ENCODE measurements at places on chromosomes 11 and 22.

DNA sequence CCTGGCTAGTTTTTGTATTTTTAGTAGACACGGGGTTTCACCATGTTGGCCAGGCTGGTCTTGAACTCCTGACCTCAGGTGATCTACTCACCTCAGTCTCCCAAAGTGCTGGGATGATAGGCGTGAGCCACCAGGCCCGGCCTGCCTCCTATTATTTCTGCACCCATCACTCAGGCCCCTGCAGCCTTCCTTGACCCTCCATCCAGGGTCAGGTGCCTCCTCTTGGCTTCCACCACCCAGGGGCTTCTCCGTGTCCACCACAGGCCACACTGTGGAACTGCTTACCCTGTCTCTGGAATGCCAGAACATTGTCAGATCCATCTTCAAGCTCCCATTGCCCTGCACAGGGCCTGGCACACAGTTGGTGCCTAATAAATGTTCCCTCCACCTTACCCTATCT, 75.4 kb upstream of the RTL6 start:
- peaks cover 32% of the 10 kb centered on the region for H3K27me3 ChIP-seq
- no peak overlapping the region for H3K4me3 ChIP-seq
- H3K36me3 ChIP-seq, result peaks cover 6% of the 10 kb centered on the region
- H3K27ac ChIP-seq, result no peak overlapping the region
- DNase-seq, result no peak

DNA sequence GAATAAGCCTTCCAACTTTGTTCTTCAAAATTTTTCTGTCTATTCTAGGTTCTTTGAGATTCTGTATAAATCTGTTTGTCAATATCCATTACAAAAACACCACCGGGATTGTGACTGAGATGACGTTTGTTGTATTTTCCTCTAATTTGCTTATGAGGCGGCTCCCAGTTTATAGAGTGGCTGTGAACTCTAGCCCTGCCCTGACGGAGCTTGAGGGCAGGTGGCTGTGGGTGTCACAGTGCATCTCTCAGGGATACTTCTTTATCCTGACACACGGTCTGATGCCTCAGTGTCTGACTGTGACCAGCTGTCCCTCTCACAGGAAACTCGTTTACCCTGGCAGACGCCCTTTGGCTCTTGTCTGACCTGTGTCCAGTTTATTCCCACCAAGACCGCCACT, 53.7 kb upstream of the ATXN10 start:
- no peaks in the 10 kb centered on the region for H3K4me1 ChIP-seq
- H3K27ac ChIP-seq, result no peak overlapping the region
- DNase-seq, result no peak
- no peaks in the 10 kb centered on the region for H3K36me3 ChIP-seq
- no peaks in the 10 kb centered on the region for H3K27me3 ChIP-seq
- H3K4me3 ChIP-seq, result no peak overlapping the region

GRCh38 chr11:35346472-35347156, 72.7 kb downstream of the SLC1A2 start:
- H3K27ac ChIP-seq, result no peak overlapping the region
- H3K4me1 ChIP-seq, result peaks cover 5% of the 10 kb centered on the region
- H3K4me3 ChIP-seq, result no peak overlapping the region
- H3K36me3 ChIP-seq, result no peaks in the 10 kb centered on the region
- no peak for DNase-seq

DNA sequence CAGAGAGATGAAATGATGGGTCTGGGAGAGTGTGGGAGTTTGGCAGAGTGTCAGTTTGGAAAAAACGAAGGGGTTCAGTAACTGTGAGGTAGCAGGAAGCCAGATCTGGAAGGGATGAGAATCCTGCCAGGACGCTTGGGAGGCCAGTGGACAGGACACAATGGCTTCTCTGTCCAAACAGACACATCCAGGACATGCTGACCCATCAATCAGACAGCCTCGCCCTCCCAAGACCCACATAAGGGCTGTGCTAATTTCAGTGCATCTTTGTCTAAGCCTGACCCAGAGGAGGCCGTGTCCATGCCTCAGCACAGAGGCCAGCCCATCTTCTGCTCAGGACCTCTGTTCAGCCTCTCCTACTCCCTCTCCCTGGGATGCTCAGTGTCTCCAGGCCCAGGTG, 576.5 kb upstream of the B3GAT1 start:
- DNase-seq, result no peak
- no peaks in the 10 kb centered on the region for H3K4me1 ChIP-seq
- H3K4me3 ChIP-seq, result no peak overlapping the region
- H3K27ac ChIP-seq, result no peak overlapping the region
- no peaks in the 10 kb centered on the region for H3K27me3 ChIP-seq

DNA sequence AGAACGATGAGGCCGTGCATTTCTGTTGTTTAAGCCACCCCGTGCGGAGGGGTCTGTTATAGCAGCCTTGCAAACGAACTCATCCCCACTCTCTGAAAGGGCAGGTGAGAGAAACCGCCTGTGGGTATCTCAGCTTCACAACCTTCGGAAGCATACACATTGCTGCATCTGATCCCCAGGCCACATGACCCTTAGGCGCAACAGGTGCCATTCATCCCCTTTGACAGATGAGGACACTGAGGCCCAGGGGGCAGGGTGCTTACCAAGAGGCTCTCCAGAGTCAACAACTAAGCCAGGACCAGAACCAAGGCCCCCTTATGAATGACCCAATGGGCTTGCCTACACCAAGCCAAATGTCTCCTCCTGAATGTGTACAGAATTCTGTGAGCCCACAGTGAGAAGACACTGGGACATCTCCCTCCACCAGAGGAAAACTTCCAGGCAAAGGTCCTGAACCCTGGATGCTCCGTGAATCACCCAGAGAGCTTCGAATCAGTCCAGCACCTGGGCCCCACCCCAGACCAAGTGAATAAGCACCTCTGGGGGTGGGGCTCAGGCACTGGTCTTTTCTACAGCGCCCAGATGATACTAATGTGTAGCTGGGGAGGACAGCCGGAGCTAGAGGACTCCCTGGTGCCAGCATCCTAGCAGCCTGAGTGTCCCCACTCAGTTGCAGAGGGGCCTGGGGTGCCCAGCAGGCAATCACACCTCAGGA, 83.2 kb downstream of the BUD13 start:
- H3K36me3 ChIP-seq, result no peaks in the 10 kb centered on the region
- H3K4me1 ChIP-seq, result peaks cover 11% of the 10 kb centered on the region
- no peak for DNase-seq
- no peak overlapping the region for H3K27ac ChIP-seq
- no peak overlapping the region for H3K4me3 ChIP-seq

DNA sequence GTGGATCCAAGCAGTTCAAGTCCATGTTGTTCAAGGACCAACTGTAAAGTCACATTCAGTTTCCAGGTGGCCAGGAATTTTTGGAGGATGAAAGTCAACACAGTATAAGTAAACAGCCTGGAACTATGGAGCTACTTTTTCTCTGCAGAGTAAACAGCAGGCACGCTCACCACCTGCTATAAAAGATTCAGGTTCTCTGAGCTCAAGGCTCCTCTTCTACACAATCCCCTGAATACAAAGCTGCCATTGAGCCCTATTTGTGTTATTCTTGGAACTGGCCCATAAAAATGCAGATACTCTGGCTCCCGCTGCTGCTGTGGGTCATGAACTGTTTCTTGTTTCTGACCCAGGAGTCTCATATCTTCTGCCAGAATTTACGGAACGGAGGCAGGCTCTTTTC, 56.9 kb upstream of the PRR5 start:
- no peak overlapping the region for H3K27ac ChIP-seq
- peaks cover 51% of the 10 kb centered on the region for H3K27me3 ChIP-seq
- H3K36me3 ChIP-seq, result no peaks in the 10 kb centered on the region
- no peaks in the 10 kb centered on the region for H3K4me1 ChIP-seq
- DNase-seq, result no peak

DNA sequence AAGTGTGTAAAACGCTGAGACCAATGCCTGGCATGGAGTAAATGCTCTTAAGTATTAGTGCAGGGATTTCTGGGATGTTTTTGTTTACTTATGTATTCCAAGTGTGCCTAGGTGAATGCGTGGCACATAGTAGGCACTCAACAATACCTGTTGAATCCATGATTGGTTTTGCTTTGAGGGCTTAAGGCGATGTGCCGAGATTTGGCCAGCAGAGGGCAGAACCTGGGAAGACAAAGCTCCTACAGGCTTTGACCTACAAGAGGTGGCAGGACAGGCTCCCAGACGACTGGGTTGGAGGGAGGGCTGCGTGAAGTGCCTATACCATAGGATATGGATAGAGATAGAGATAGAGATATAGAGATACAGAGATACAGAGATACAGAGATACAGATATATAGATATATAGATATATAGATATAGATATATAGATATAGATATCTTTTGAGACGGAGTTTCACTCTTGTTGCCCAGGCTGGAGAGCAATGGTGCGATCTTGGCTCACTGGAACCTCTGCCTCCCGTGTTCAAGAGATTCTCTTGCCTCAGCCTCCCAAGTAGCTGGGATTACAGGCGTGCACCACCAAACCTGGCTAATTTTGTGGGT, 13.9 kb downstream of the KCNE3 start:
- H3K27me3 ChIP-seq, result no peaks in the 10 kb centered on the region
- no peak overlapping the region for H3K4me3 ChIP-seq
- H3K27ac ChIP-seq, result no peak overlapping the region
- no peaks in the 10 kb centered on the region for H3K36me3 ChIP-seq

DNA sequence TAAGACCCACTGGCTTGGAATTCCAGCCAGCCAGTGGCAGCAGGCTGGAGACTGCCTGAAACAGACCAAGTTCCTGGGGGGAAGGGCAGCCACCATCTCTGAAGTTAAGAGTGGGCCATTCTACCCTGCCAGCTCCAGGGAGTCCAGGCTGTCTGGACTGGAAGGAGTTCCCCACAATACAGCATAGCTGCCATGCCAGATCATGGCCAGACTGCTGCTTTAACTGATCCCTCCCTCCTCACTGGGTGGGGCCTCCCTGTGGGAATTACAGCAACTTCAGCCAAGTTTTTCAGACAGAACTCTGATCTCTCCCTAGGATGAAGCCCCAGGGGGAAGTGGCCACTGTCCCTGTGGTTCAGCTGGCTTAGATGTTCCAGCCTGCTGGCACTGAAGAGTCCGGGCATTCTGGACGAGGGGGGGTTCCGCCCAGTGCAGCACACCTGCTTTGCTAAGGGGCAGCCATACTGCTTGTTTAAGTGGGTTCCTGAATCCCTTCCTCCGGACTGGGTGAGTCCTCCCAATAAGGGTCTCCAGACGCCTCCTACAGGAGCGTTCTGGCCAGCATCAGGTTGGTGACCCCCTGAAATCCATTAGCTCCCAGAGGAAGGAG, 455.4 kb downstream of the DLG2 start:
- no peak overlapping the region for H3K4me3 ChIP-seq
- DNase-seq, result peak; percentile 10
- no peak overlapping the region for H3K27ac ChIP-seq

- peaks cover 62% of the 10 kb centered on the region for H3K27me3 ChIP-seq
- DNase-seq, result no peak
- H3K4me3 ChIP-seq, result no peak overlapping the region
- no peaks in the 10 kb centered on the region for H3K36me3 ChIP-seq
Measured at GRCh38 chr11:116509551-116509950, 263.2 kb downstream of the BUD13 start.

DNA sequence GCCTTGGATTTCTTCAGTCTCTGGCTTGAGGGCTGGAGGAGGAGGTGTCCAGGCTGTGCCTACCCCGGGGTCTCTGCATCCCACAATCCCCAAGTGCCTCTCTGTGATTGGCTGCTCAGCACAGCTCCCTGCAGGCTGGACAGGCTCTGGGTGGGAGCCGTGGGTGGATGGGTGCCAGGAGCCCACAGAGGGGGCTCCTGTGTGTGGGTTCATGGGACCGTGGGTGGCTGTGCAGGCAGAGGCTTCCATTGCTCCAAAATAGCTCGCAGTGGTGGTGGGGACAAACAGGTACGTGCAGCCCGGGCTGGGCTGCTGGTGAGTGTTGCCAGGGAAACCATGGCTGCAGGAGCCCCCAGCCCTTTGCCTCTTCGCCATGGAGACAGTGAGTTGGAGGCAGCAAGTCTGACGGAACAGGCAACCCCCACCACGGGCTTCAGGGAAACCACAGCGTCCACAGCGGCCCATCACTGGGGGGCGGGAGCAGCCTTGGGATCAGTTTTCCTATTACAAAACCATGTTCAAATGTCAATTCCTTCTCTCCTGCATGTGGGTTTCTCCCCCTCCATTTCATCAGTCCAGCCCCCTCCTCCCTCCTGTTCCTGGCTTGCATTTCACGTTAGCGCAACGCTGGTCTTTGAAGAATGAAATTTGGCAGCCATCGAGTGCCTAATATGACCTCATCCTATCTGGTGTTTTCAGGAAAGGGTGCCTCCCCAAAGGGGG, 155.2 kb downstream of the TRIM29 start:
- no peak overlapping the region for H3K27ac ChIP-seq
- H3K27me3 ChIP-seq, result peaks cover 87% of the 10 kb centered on the region
- DNase-seq, result no peak
- H3K4me1 ChIP-seq, result no peaks in the 10 kb centered on the region
- no peaks in the 10 kb centered on the region for H3K36me3 ChIP-seq
